ENCODE measurements at places on chromosomes 13 and 19.

GRCh38 chr19:35154525-35155406, at the start of gene FXYD5:
FXYD5 (plus strand) TSS chr19:35154735; CDS start chr19:35155551, 816 bp downstream.
- peak; percentile 70 for DNase-seq

GRCh38 chr19:3441089-3441985, 39.0 kb downstream of the SMIM24 start:
- DNase-seq = no peak

GRCh38 chr19:2630352-2631001, 72.0 kb downstream of the GNG7 start:
- DNase-seq = no peak

- no peak for DNase-seq
Observed at GRCh38 chr13:94813920-94814475, 101.7 kb upstream of the SOX21 start.

- no peak for DNase-seq
Observed at GRCh38 chr13:43077906-43078305, 54.5 kb downstream of the DNAJC15 start.

- DNase-seq = no peak
Observed at GRCh38 chr13:98650396-98651107, 73.6 kb upstream of the STK24 start.

- DNase-seq = no peak
Observed at GRCh38 chr13:65855242-65855805, 1374.8 kb downstream of the PCDH9 start.

DNA sequence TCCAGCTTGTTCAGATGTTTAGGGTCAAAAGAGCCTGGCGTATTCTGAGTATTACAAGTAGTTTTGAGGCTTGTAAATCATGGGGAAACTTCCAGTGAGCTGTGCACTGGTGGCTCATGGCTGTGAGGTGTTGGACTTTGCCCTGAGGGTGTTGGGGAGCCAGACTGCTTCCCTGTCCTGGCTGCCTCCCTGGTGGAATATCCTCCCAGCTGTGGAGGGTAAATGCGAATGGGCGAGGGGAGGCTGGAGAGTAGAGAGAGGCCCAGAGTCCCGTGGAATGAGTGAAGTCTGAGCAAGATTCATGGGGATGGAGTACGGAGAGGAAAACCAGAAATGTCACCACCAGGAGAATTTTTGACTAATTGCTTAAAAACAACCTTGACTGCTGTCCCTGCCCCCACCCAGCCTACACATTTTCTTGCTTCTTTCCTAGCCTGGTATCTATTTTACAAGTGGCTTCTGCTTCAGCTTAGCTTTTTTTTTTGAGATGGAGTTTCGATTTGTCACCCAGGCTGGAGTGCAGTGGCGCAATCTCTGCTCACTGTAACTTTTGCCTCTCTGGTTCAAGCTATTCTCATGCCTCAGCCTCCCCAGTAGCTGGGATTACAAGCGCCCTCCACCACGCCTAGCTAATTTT, 3.7 kb downstream of the SNRPA start:
- peak; percentile 31 for DNase-seq

DNA sequence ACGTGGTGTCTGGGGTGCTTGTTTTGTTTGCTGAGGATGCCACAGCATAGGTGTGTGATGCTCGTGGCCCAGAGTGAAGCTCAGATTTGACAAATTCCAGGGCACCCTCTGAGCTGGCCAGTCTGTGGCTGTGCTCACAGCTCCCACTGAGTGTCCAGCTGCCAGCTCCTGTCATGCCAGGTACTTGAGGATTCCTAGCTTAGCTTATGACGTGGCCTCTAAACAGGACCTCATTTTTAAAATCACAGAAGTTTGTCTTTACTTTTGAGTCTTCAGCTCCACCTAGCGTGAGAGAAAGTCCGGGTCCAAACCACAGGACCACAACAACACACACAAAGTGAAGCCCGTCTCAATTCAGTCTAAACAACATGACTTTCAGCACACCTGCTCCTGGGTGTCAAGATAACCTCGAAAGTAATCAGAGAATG, 117.3 kb downstream of the RAB20 start:
- no peak for DNase-seq

GRCh38 chr13:77833331-77833863, 85.2 kb downstream of the EDNRB start:
- no peak for DNase-seq

GRCh38 chr19:41478875-41479756, 36.2 kb downstream of the ERICH4 start:
- no peak for DNase-seq

GRCh38 chr13:20222553-20222952, 9.6 kb downstream of the GJB6 start:
- DNase-seq = no peak

GRCh38 chr19:33795370-33796163, 1.1 kb upstream of the KCTD15 start:
- DNase-seq = peak; percentile 22

All from CD4-positive, alpha-beta T cell treated with Interleukin-2 at 100 ng/mL for 4 hours (primary cell).